Activated T-cell treated with anti-CD3 and anti-CD28 coated beads, Interleukin-2, amount 50 U/mL, for 24 hours (primary cell): ENCODE measurements at places on chromosomes 4 and X.

- peaks cover 59% of the 10 kb centered on the region for H3K36me3 ChIP-seq
- peaks cover 31% of the 10 kb centered on the region for H3K27me3 ChIP-seq
- H3K4me1 ChIP-seq: peaks cover 27% of the 10 kb centered on the region
- H3K4me3 ChIP-seq: peak overlapping the region; percentile 80
- DNase-seq: no peak
These were observed 1.8 kb downstream of the UBQLN2 start for GRCh38 chrX:56564921-56565840.

GRCh38 chr4:168883513-168883912 is 126.5 kb downstream of the CBR4 start:
- H3K4me1 ChIP-seq: peaks cover 4% of the 10 kb centered on the region
- DNase-seq: no peak
- H3K4me3 ChIP-seq: no peak overlapping the region

DNA sequence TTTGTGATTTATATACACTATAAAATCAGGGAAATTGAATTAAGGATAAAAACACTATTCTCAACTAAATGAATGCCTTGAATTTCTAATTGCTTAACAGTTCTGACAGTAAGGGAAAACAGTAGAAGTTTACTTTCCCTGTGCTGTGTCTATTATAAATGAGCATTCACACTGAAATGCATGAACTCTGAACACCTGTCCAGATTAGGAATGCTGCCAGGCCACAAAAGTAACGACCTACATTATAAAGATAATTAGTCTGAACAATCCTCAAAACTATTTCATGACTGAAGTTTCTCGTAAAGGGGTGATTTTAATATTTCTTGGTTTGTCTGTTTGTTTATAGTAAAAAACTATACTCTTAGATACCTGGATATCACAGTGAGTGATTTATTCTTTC is 2.0 kb downstream of the NDST3 start:
- no peak overlapping the region for H3K27ac ChIP-seq
- H3K4me1 ChIP-seq: peaks cover 11% of the 10 kb centered on the region
- no peaks in the 10 kb centered on the region for H3K36me3 ChIP-seq
- no peak for DNase-seq

GRCh38 chr4:36241771-36242170 is 2.5 kb downstream of the ARAP2 start:
- H3K27me3 ChIP-seq: no peaks in the 10 kb centered on the region
- H3K27ac ChIP-seq: peak overlapping the region; percentile 98
- H3K4me3 ChIP-seq: peak overlapping the region; percentile 94
- DNase-seq: no peak
- peaks cover 56% of the 10 kb centered on the region for H3K36me3 ChIP-seq

DNA sequence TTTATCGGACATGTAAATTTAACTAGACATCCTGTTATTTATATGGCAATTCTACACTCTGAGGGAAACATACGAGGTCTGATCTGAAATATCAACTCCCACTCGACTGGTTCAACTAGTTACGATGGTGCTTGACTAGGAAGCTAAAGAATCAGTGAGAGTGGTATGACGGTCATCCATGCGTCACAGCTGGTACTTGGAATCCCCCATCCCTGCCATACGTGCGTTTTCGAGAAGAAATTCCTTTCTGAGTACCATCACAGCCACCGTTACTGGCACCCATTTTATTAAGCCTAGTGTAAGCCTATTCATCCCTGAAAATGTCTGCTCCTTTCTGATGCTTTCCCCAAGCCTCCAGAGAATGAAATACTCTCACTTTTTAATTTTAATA is 695 bp upstream of the PIGA start:
- no peak for DNase-seq
- H3K4me1 ChIP-seq: peaks cover 14% of the 10 kb centered on the region
- peak overlapping the region; percentile 84 for H3K27ac ChIP-seq
- peaks cover 23% of the 10 kb centered on the region for H3K36me3 ChIP-seq
- H3K27me3 ChIP-seq: peaks cover 48% of the 10 kb centered on the region
- peak overlapping the region; percentile 89 for H3K4me3 ChIP-seq

DNA sequence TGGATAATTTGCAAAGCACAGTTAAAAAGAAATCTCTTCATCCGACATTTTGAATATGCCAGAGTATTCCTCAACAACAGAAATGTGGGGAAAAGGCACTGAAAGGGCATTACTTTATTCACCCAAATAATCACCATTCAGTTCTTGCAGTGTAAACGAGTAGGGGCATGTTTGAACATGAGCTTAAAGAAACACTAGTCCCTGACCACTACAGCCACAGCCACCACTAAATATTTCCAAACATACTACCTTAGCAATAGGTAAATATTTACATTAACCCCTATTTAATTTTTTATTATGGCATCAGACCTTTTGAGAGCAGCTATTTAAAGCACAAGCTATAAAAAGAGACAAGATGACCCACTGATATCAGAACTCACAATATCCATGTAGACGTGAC is 27.6 kb downstream of the MCF2 start:
- H3K4me1 ChIP-seq: no peaks in the 10 kb centered on the region
- no peak overlapping the region for H3K27ac ChIP-seq
- H3K4me3 ChIP-seq: no peak overlapping the region
- no peaks in the 10 kb centered on the region for H3K36me3 ChIP-seq
- peaks cover 23% of the 10 kb centered on the region for H3K27me3 ChIP-seq
- no peak for DNase-seq

DNA sequence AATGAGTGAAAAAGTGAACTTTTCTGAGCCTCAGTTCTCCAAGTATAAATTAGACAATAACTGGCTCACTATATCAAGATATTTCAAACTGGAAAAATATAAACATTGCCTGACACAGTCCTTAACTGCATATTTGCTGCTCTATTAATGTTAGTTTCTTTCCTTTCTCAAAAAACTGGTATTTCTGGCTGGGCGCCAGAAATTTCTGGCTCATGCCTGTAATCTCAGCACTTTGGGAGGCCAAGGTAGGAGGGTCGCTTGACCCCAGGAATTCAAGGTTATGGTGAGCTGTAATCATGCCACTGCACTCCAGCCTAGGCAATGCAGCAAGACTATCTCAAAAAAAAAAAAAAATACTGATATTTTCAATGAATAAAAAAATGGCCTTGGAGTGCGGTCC is 227.0 kb downstream of the MAGEB17 start:
- no peak for DNase-seq
- no peaks in the 10 kb centered on the region for H3K4me1 ChIP-seq
- no peak overlapping the region for H3K4me3 ChIP-seq
- H3K27me3 ChIP-seq: peaks cover 28% of the 10 kb centered on the region
- no peaks in the 10 kb centered on the region for H3K36me3 ChIP-seq

DNA sequence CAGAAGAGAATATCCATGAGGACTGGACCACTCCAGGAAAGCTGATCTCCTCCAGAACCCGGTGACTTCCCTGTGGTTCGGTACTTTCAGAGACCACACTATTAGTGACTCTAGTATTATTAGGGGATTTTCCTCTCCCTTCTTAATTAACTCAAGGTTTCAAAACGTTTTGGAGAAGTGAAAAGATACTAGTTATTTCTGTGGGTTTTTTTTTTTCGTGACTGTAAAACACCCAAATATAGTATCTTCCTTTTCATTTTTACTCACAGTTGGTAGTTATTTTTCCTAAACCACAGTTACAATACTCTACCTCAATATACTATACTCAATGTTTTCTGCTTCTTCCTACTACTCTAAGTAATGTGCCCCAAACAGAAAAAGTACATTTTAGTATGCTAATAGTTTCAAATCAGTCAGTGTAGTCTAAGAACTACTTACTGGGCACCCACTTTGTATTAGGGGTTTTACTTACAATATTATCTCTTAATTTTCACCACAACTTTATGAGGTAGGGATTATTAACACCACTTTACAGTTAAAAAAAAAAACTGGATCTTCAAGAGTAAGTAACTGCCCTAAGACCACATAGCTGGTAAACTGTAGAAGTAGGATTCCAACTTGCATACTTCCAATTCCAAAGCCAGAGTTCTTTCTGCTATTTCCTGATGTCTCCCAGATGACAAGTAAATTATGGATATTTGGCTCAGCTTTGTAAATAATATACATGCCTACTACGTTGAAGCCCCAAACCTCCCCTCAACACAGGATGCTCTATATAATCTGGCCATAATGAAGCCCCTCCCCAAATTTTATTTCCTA is 45.0 kb downstream of the SLC9A7 start:
- peaks cover 65% of the 10 kb centered on the region for H3K4me1 ChIP-seq
- DNase-seq: no peak
- no peaks in the 10 kb centered on the region for H3K36me3 ChIP-seq
- peaks cover 45% of the 10 kb centered on the region for H3K27me3 ChIP-seq
- H3K27ac ChIP-seq: peak overlapping the region; percentile 71

DNA sequence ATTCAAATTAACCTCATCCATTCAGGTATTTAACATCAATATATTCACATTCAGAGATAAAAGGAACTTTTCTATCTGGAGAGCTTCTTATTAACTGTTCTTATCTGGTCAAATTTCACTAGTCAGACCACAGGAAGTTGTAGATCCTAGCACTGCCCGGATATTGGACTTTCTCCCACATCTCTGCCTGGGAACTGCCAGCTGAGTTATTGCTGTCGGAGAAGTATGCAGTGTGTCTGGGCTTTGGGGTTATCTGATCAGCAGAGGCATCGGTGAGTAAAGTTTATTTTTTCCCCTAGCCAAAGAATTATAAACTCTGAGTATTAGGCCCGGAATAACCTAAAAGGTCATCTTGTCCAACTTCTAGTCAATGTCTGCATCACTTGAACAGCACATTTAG is 45.1 kb downstream of the OR13H1 start:
- H3K27ac ChIP-seq: no peak overlapping the region
- no peaks in the 10 kb centered on the region for H3K36me3 ChIP-seq
- H3K27me3 ChIP-seq: peaks cover 9% of the 10 kb centered on the region
- no peak for DNase-seq
- no peak overlapping the region for H3K4me3 ChIP-seq
- H3K4me1 ChIP-seq: no peaks in the 10 kb centered on the region

GRCh38 chr4:79652232-79652631 is 244.2 kb upstream of the GK2 start:
- DNase-seq: no peak
- H3K27me3 ChIP-seq: no peaks in the 10 kb centered on the region
- no peak overlapping the region for H3K4me3 ChIP-seq
- no peaks in the 10 kb centered on the region for H3K36me3 ChIP-seq
- H3K27ac ChIP-seq: no peak overlapping the region

DNA sequence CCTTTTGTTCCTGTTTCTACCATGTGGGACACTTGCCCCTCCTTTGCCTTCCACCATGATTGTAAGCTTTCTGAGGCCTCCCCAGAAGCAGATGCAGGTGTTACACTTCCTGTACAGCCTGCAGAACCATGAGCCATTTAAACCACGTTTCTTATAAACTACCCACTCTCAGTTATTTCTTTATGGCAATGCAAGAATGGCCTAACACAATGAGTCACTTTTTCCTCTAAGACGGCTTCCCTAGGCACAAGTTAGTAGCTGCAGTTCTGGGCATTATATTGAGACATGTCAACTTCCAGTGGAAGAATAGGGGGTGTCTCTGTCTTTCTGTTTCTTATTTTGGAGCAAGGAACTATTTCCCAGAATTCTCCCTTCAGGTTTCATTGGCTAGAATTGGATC is 32.9 kb upstream of the DIPK2B start:
- DNase-seq: no peak
- no peak overlapping the region for H3K4me3 ChIP-seq
- peaks cover 22% of the 10 kb centered on the region for H3K4me1 ChIP-seq
- no peak overlapping the region for H3K27ac ChIP-seq
- H3K36me3 ChIP-seq: no peaks in the 10 kb centered on the region
- H3K27me3 ChIP-seq: peaks cover 42% of the 10 kb centered on the region

- H3K4me3 ChIP-seq: no peak overlapping the region
- no peak for DNase-seq
- no peaks in the 10 kb centered on the region for H3K27me3 ChIP-seq
- no peak overlapping the region for H3K27ac ChIP-seq
- H3K36me3 ChIP-seq: peaks cover 2% of the 10 kb centered on the region
- peaks cover 2% of the 10 kb centered on the region for H3K4me1 ChIP-seq
These were observed 20.5 kb downstream of the SEPTIN11 start for GRCh38 chr4:76969941-76970529.
